SK-N-SH (cell line): ENCODE measurements at places on chromosomes 11 and 22.
A peak's percentile ranks its signal among the peaks of the same experiment; 100 is the strongest.

DNA sequence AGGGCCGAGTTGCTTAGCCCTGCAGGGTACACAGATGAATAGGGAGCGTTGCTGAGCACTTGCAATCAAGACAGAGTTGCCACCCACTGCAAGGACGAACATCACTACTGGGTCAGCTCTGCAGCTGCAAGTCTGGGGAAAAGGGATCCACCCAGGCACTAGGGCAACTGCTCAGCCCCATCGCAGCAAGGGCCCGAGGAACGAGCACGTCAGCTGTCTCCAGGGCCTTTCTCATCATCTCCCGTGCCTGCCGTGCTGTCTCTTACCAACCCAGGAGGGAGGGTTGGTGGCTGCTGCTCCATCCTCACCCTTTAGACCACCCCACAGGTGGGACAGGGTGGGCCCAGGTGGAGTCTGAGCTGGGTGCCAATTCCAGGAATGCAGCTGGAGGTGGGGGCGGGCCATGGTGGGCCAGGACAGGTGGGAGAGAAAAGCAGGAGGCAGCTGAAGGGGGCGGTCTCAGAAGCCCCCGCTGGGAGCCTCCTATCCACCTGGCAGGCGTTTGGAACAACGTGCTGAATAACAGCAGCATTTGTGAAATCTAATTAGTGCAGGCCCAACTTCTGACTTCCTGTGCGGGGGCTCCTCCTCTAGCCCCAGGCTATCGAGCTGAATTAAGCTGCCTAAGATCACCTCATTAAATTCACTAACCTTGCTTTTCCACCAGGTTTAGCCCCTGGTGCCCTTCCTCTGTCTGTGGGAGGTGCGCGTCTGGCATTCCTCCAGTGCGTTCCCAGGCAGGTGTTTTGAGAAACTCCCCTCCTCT is 252.5 kb downstream of the ST3GAL4 start:
- DNase-seq, result no peak

DNA sequence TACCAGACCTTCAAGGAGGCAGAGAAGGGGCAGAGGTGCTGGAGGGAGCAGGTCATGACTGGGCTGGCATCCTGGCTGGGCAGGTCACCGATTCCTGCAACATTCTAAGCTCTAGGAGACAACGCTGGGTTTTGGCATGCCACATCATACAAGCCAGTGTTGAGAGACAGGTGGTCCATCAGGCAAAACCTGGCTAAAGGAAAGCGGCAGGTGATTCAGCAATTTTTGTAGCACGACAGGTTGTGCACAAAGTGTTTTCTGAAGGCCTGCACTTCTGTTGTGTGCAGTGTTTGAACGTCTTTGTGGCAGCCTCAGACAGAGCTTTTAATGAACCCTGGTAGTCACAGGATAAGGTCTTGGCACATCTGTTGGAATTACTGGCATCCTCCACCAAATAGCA is 69.9 kb upstream of the BID start:
- DNase-seq, result no peak

DNA sequence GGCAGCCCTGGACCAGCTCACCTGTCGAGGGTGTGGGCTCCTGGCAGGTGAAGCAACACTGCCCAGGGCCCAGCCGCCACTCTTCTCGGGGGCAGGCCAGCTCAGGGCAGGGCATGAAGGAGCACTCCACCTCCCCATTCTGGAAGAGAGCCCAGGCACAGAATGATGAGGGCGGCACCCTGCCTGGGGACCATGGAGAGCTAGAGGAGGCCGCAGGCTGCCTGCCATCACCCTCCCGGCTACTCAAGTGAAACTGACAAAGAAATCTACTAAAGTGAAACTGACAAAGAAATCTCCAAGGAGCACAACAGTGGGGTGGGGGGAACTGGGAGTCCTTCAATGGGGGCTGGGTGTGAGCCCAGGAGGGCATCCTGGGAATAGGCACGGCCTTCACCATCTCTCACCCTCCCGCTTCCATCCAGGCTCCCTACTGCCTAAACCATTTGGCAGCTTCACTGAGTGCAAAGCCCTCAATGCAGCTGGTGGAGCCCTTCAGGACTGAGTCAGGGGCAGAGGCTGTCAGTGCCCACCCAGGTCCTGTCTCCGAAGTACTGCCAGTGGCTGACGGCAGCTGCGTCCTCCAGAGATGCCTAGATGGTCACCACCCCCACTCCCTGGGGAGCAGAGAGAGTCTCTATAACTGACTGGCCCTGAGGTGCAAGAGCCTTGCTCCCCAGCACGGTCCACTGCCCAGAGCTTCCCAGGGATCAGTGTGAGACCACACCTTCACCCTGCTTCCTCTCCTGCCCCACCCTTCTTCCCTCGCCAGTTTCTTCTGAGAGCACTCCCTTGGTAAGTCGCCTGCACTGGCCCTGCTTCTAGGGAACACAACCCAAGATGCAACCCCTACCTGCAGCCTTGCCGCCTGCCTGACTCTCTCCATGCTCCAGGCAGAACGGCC is 21.7 kb downstream of the VWCE start:
- no peak for DNase-seq

GRCh38 chr11:60921259-60921658 is 3.0 kb upstream of the TMEM132A start:
- no peak for DNase-seq

DNA sequence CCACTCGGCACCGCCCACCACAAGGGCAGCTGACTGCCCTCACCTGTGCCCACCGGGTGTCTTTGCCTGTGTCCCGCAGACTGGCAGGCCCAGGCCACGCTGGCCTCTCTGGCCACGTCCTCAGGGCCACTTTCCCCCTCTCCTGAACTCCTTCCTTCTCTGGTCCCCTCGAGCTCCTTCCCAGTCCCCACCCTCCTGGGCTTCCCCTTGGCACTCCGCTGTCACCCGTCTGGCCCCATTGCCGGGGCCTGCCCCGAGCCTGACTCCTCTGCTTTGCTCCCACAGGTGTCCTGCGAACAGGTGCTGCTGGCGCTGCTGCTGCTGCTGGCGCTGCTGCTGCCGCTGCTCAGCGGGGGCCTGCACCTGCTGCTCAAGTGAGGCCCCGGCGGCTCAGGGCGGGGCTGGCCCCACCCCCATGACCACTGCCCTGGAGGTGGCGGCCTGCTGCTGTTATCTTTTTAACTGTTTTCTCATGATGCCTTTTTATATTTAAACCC is 14.2 kb downstream of the MCAT start:
- no peak for DNase-seq

DNA sequence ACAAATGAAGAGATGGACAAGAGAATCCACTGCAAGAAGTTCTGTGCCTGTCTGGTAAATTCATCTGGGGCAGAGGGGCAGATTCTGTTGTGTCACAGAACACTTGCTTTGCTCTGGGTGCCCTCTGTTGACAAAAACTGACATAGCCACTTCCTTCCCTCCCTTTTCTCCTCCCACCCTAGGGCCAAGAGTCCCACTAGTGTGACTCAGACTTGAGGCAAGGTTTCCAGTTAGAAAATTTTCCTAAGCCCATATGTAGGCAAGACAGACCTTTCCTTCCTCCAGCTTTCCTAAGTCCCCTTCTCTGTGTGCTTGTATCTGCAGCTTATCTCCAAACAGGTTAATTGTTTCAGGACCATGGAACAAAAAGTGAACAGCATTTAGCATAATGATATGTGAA is 106.8 kb downstream of the RBFOX2 start:
- peak; percentile 49 for DNase-seq

DNA sequence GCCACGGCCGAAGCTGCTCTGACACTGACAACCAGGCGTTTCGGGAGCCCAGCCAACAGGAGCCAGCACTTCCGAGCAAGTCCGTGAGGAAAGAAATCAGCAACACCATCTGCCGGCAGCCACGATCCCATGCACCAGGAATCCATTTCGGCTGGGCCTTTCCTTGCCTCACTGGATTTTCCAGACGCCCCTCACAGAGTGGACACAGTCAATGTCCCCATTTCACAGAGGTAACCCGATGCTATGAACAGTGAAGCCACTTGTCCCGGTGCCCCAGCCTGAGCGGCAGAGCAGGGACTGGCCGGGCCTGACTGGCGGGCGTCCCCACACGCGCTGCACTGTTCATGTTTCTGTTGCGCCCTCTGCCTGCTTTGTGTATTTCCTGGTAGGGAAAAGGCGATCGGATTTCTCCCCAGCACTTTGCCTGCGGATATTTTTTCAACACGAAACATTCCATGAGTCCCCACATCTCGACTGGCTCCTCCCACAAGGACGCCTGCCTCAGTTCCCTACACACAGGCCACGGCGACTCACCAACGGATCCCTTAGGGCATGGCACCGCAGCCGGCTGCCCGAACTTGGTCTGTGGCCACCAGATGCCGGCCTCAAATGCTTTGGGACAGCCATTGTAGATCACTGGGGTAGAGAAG is 55.3 kb downstream of the TRMU start:
- peak; percentile 81 for DNase-seq

- no peak for DNase-seq
These were observed 28.4 kb upstream of the RAB38 start for GRCh38 chr11:88203604-88204003.

- DNase-seq, result no peak
These were observed 46.4 kb downstream of the CSTPP1 start for GRCh38 chr11:46982797-46983452.

GRCh38 chr11:27292637-27293010 is 70.4 kb downstream of the CCDC34 start:
- DNase-seq, result no peak

DNA sequence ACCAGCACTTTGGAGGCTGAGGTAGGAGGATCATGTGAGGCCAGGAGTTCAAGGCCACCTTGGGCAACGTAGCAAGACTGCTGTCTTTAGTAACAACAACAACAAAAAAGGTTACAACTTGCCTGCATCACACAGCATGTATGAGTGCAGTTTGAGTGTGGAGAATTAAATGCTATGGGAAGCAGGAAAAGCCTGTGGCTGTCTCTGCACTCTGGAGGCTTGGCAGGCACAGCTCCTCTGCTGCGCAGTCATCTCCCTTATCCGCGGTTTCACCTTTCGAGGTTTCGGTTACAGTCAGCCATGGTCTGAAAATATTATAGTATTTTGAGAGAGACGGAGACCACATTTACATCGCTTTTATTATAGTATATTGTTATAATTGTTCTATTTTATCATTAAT is 2.9 kb downstream of the MICAL2 start:
- DNase-seq, result no peak

DNA sequence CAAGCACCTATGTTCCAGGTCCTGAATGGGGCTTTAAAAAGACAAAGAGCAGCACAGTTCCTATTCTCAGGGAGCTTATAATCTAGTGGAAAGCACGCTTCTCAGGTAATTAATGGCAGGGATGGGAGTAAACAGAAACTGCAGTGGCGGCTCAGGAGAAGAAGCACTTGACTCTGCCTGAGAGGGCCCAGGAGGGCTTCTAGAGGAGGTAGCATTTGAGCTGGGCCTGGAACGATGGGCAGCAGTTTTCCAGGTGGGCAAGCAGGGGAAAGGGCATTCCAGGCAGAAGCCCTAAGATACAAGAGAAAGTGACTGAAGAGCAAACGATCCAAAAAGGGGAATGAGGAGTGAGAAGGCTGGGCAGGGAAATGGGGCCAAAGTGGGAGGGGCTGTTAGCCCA is 37.1 kb upstream of the CHST1 start:
- no peak for DNase-seq

DNA sequence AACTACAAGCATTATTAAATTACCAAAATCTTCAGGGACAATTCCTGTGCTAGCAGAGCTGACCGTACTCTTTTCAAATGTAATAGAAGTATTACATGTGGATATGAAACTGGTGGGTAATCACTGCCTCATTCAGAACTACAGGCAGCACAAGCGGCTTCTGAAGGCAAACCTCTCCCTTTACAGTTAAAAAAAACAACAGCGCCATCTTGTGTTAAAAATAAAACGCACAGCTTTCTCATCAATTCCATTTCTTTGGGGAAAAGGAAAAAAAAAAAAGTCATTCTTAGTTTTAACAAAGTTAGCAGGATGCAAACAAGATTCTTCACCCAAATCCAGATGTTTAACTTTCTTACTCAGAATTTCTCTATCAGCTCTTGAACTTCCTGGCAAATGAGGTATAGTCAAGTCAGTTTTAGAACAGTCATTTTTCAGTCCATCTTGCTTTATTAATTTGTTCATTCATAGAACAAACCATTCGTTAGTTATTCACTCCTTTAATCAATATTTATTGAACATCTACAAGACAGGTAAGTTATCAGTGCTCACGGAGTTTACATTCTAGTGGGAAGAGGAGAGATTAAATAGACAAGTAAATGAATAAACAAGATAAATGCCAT is 331.8 kb upstream of the MPPED2 start:
- peak; percentile 36 for DNase-seq

DNA sequence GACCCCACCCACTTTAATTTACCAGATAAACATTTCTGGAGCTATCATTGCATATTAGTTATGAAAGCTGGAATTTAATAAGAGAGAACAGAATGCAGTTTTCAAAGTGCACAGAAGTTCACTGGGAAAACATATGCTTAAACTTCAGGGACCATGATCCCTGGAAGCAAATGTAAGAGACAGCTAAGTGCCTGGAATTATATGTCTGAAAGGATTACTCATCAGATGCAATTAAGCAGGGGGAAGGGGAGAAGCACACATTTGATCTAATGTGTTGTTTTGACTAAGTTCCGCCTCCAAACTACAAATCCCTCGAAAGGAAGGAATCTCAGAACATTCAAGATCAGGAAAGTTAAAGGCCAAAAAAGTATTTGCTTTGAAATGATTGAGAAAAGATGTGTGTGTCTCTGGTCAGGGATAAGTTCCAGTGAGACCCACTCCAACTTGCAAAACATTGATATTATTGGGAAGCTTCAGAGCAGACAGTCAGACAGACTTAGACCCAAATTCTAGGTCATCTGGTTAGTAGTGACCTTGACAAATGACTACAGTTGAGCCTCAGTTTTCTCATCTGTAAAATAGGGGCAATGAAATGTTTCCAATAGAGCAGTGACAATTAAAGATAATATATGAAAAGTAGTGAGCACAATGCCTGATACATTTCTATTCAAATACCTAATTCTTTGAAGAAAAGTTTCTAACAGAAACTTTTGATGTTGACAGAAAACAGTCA is 147.6 kb downstream of the ME3 start:
- DNase-seq, result peak; percentile 16

DNA sequence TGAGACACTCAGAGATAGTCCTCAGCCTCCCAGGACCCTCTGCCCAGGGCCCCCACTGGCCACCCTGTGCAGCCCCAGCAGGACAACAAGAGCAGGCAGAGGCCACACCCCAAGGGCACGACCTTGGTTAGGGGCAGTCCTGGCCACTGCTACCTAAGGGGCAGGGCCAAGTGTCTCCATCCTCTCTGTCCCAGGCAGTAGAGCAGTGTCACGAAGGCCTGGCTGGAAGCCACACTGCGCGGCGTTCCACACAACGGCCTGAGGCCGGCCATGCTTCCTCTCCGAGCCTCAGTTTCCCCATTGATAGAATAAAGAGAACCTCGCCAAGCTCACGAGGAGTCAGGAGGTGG is 1074.3 kb downstream of the BRD1 start:
- no peak for DNase-seq

- DNase-seq, result no peak
These were observed 9.8 kb downstream of the SPON1 start for GRCh38 chr11:13972043-13972910.

DNA sequence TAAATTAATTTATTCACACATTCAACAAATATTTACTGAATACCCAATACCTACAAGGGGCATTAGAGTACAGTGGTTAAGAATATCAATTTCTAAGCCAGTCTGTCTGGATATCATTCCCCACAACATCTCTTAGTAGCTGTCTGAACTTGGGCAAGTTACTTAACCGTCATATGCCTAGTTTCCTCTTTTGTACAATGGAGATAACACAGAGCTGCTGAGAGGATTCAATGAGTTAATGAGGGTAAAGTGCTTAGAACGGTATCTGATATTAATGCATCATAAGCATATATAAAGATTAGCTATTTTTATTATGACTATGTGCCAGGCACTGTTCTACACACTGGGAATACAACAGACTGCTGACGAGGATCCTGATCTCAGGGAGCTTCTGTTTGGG is 116.4 kb downstream of the APOL5 start:
- DNase-seq, result no peak
